ENCODE measurements at places on chromosomes 12 and 14.
A peak's percentile ranks its signal among the peaks of the same experiment; 100 is the strongest.

GRCh38 chr14:68841016-68841809 is 48.3 kb upstream of the ZFP36L1 start:
- DNase-seq: no peak

DNA sequence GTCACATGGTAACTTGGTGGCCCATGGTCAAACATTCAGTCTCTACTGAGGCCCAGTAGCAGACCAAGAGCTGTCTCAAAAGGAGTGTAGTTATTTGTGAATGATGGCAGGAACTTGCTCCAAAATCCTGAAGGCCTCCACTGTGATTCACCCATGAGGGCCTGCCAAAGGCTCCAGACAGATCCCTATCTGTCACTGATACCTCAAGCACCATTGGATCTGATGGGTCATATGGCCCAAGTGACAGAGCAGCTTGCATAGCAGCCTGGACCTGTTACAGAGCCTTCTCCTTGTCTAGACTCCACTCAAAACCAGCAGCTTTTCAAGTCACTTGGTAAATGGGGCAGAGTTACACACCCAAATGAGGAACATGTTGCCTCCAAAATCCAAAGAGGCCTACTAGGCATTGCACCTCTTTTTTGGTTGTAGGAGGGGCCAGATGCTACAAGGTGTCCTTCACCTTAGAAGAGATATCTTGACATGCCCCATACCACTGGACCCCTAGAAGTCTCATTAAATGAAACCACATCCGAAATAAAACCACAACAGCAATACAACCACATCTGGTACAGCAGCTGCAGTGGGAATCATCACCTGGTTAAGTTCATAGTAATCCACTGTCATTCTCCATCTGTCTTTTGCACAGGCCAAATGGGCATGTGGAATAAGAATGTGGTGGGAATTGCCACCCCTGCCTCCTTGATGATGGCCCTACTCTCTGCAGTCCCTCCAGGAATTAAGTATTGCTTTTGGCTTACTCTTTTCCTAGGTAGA is 150.4 kb upstream of the MAX start:
- DNase-seq: no peak

DNA sequence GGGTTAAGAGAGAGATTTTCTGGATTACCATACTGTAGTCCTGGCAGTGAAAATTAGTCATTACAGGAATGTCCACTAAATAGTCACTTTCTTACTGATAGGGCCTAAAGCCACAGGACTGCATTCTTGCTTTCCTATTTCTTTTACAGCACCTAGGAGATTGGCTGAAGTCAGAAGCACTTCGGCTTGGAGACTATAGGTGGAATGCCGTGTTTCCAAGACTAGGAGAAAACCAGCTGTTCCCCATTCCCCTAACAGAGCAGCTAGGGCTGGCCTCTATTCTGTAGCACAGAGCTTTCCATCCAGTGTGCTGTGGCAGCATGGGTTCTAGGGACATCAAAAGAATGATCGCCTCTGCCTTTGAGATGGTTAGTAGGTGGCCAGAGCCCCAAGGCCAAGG is 15.1 kb downstream of the PIGH start:
- no peak for DNase-seq

DNA sequence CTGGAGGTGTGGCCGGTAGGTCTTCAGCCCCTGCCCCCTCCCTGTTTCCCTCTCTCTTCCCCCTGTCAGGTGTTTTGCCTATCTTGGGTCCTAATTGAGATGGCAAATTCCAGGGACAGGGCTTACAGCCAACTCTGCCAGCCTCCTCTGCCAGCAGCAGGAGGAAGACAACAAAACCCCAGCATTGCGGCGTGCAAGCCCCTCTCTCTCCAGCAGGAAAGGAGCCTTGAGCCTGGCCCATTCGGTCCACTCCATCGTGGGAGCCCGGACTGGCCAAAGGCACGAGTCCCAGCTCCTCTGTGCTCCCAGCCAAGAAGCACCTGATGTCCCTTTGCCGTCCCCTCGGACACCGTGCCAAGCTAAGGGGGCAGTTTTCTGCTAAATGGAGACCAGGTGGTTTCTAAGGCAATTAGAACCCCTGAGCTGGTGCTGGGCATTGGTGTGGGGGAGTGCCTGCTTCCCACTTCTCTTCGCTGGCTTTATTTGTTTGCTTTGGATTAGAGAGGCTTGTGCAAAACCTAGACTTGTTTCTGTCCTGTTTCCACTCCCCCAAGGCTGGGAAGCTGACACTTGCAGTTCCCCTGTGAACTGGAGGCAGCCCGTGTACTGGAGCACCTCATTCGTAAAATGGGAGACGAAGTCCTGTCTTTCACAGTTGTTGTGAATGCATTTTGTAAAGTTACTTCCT is 57.1 kb upstream of the LHX5 start:
- DNase-seq: no peak

GRCh38 chr12:41527062-41527461 is 338.9 kb downstream of the PDZRN4 start:
- no peak for DNase-seq

GRCh38 chr14:26427097-26427496 is 170.7 kb downstream of the NOVA1 start:
- DNase-seq: no peak

DNA sequence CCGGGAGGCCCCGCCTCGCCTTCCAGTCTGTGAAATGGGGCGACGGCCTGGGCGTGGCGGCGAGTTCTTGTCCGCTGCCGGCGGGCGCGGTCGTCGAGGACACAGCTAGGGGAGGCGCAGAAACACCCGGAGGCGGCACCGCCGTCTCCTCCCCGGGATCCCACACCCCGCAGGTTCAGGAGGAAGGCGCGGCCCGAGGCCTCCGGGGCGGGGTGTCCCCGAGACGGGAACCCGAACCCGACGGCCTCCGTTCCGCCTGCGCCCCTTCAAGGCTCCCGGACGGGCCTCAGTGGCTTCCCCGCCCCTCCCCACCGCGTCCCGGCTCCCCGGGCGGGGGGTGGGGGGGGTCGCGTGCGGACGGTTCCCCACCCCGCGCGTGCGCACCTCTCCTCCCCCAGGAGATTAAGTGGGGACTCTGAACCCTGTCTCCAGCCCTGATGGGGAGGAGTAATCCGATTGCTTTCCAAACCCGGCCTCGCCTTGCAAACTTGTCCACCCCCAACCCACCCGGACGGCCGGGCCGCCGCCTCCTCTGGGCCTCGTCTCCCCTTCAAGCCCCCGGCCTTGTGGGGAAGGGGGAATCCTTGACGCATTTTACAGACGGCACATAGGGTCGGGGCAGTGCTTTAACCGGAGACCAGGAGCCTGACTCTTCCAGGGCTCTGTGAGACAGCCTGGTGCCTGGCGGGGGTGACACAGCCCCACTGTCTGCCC is 35.3 kb upstream of the ANKRD9 start:
- no peak for DNase-seq

- DNase-seq: no peak
These were observed 85.6 kb upstream of the TMCC3 start for GRCh38 chr12:94736004-94736403.

DNA sequence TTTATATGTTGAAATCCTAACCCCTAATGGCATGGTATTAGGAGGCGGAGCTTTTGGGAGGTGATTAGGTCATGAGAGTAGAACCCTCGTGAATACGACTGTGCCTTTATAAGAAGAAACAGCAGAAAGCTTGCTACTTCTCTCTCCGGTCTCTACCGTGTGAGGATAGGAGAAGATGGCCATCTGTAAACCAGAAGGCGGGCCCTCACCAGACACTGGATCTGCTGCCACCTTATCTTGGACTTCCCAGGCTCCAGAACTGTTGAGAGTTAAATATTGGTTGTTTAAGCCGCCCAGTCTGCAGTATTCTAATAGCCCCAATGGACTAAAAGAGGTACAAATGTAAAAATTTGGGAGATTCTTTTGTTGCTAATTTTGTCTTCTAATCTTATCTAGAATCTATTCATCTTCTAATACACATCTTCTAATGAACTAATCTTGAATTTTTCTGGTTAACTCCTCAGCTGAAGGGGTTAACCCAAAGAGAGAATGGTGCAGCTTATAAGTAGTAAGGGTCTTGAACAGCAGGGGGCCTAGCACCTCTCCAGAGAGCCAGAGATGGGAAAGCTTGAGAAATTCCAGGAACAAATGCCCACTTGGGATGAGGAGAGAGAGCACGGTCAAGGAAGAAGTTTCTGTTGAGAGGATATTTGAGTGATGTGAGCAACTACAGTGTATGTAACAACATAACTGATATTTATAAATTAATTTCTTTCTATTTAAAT is 264.0 kb upstream of the GRIP1 start:
- no peak for DNase-seq

DNA sequence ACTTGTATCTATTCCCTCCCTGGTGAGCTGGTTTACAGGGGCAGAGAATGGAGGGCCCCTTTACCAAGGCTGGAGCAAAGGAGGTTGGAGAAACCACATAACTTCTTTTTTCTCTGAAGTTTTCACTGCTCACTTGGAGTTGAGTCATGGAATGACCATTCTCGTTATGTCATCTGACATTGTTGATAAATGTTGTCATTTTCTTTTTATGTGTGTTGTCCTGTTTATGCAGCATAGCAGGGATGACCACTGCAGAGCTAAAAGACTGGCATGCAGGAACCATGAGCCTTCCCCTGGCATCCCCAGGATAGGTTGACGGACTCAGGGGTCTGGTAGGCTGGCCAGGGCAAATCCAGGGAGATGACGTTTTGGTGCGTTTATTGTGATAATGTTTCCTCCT is 256.8 kb upstream of the DDHD1 start:
- DNase-seq: no peak

- no peak for DNase-seq
These were observed at the start of gene KRT86 for GRCh38 chr12:52274521-52275120. Gene KRT86 (plus strand): TSS chr12:52274645. CDS start chr12:52301917, 27,272 bp downstream.

DNA sequence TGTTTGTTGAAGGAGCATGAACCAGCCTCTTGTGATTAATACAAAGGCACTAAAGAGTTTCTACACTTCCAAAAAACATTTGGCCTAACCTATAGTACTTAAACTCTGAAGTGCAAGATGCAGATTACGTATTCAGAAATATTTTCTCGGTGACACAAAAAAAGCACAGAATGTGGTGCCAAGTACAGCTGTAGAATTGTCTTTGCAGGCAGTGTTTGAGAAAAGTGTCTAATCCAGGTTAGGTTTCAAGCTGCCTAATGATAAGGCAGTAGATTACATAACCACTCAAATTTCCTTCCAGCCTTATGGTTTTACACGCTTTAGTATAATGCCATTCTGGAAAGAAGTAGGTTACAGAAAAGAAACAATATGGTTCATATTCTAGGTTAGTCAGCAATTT is 205.2 kb downstream of the KLHL28 start:
- no peak for DNase-seq

DNA sequence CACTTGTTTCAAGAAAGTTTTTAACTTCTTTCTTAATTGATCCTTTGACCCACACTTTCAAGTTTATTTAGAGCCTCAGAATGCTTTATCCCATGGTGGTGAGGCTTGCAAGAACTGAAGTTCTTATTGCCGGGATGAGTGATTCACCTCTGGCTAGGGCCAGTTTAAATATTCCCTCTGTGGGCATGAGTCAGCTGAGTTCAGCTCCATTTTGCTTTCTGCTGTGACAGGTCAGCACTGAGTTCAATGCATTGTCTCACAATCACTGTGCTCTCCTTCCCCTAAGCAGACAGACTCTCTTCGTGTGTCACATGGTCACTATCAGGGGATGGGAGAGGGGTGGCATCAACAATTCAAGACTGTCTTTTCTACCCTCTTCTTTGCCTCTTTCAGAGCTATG is 514.6 kb upstream of the FBXO33 start:
- no peak for DNase-seq

GRCh38 chr14:76715511-76716081 is 45.7 kb upstream of the VASH1 start:
- DNase-seq: no peak

DNA sequence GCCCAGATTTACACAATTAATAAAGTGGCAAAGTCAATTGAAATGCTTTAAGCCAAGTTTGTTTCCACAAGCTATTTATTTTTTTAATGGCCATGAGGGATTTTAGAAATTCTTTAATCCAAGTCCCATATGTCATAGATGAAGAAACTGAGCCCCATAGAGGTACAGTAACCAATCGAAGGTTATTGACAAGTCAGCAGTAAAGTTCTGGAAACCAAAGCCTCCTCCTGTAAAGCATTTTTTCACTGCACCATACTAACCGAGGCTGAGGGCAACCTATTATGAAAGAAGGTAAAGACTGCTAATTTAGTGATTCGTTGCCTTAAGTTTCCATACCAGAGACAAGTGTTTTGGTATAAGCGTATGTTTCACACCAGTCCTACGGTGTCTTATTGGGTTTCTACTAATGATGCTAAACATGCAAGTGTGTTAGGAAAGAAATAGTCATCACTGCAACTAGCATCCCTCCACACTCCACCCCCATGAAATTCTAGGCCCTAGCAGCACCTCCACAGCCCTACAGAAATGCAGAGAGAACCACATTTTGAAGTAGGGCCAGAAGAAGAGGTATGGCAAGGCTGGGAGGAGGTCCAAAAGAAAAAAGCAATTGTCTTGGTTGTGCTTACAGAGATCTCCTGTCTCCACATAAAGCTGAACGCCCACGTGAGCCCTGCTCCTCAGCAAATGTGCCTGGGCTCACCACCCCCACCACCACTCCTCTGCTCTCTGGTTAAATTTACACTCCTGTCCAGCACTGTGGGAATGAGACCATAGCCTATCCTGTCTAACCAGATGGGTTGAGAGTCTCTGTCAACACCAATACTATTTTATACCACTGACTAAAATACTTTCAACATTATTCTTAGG is 271.1 kb upstream of the G2E3 start:
- no peak for DNase-seq

- DNase-seq: no peak
These were observed 3.2 kb downstream of the TDRD9 start for GRCh38 chr14:103931422-103931821.

GRCh38 chr14:26261368-26262122 is 336.3 kb downstream of the NOVA1 start:
- no peak for DNase-seq

- DNase-seq: no peak
These were observed 157.5 kb downstream of the CALM1 start for GRCh38 chr14:90554341-90554740.

- no peak for DNase-seq
These were observed 13.1 kb upstream of the CLEC7A start for GRCh38 chr12:10142976-10143589.

- no peak for DNase-seq
These were observed 618.4 kb downstream of the SLC6A15 start for GRCh38 chr12:84294246-84294645.

GRCh38 chr12:124543052-124543589 is 24.3 kb downstream of the NCOR2 start:
- DNase-seq: peak; percentile 19

DNA sequence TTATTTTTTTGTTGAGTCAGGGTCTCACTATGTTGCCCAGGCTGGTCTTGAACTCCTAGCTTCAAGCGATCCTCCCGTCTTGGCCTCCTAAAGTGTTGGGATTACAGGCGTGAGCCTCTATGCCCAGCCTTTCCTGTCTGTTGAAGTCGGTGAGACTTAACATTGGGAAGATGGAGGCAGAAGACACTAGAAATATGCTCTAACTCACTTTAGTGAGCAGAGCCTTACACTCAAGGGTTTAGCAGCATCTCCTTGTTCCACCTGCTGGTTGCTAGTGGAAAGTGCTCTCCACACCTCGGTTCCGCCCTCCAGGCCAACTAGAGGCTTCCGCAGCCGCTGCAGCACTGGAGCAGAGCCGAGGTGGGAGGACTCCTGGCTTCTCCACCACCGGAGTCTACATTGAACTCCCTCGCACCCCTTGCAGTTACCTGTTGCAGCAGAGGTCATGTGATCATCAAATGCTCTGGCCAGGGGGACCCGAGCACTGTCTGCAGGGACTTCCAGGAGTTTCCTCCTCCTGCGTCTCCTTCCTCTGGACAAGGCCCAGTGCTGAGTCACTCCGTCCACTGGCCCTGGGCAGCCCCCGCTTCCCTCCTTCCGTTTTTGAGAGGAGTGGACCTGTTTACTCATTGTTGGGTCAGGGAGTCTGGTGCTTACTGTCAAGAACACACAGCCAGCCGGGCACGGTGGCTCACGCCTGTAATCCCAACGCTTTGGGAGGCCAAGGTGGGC is 9.4 kb upstream of the HVCN1 start:
- DNase-seq: peak; percentile 74
